K562 (cell line): ENCODE measurements at places on chromosomes 3 and 15.

GRCh38 chr15:52086011-52086786 lies 26.4 kb downstream of the BCL2L10 start:
- no peak for DNase-seq

DNA sequence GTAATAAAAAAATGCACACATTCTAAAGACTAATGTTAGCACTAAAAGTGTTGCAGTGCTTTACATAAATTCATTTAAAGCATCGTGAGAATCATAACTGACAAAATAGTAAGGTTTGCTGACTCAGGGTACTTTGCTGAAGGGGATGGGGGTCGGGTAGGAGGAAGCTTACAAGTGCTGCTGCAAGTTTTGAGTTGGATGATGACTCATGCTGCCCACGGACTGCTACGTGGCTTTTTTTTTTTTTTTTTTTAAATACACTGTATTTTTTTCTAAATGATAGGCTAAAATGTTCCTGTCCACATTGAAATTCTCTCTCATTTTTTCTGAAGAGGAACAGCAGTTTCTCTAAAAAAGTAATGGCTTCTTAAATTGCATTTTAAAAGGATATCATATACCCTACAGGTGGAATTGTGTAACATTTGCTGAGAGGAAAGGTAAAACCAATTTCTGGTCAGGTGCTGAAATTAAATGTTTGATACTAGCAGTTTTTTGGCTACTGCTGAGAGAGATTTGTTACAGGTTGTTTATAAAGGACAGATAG lies 2.2 kb downstream of the MAPK6 start:
- peak; percentile 62 for DNase-seq

- DNase-seq, result no peak
Measured at GRCh38 chr15:76904461-76905012, 603 bp downstream of the SCAPER start.

DNA sequence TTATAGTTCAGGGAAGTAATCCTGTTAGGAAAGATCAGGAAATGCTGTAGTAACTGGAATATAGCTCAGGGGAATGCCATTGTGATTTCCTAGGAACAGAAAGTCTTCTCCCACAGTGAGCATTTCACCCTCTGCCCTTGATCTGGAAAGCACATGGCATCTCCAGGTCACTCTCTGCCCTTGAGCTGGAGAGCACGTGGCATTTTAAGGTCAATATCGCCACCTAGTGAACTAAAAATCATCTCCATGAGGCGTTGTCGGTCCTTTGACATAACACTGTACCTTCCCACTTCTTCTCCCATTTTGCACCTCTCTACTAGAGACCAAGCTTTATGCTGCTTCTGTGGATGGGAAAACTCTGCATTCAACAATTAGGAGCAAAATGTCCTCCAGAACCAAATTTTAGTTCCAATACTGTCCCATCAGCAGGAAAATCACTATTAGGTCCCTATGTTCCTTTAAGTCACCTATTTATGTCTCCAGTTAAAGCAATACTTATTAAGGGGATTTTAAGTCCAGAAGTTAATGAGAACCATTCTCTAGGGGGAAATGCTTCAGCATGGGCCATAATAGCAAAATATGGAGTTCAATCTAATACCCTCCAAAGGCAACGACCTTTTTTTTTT lies 54.7 kb upstream of the GK5 start:
- DNase-seq, result peak; percentile 78

DNA sequence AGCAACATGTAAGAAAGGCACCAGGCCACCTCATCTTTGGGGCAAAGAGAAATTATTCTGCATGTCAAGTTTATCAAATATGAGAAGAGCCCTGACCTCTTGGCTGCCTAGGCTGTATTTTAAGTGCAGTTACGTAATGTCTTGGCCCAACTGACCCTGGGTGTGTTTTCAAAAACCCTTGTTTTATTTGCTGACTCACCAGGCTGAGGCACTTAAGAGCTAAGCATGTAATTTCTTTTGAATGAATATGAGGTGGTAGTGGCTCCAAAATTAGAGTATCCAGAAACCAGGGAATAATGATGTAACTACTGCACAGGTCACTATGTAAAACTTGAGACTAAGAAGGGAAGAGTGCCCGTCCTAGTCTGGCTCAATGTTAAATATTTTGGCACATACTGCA lies 24.3 kb downstream of the PGPEP1L start:
- DNase-seq, result peak; percentile 37

DNA sequence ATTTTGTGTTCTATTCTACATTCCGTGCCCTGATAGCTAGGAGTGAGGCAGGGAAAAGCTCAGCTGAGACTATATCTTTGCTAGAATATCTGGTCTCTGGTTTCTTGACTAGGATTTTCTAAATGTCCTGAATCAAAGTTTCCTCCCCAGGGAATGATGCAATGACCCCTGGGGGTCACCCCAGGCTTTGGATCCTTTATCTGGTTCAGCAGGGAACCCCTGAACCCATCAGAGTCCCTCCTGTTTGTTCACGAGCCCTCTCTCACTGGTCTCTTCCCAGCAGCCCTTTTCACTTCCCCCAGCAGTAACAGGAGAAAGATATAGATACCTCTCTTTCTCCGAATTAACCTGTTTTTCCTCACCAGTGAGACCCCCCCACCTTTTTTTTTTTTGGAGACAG lies 14.3 kb downstream of the TM2D3 start:
- no peak for DNase-seq

DNA sequence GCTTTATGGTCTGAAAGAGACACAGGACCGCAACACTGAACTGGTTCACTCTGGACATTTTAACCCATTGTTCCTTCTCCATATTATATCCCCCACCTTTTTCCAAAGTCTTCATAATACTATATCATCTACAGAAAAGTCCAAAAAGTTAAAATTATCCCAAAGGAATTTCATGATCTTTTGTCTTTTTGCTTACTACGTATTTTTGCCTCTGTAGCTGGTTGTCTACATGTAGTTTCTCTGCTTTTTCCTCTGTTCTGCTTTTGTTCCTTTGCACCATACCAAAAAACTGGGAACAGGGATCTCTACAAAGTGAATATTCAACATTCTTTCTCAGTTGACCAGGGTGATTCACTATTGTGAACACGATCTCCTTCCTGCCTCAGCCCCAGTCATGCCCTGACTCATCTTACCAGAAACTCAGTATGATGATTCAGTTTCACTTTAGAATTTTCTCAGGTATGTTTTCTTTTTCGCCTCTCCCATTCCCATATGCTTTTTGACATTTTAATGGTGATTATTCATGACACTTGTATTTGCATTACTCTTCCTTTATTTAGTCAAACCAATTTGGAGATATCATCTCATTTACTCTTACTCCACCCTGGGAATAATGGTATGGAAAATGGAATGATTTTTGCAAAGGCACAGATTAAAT lies 14.5 kb downstream of the EMC4 start:
- DNase-seq, result no peak

- DNase-seq, result no peak
Measured at GRCh38 chr3:18363338-18363737, 61.8 kb downstream of the SATB1 start.

- no peak for DNase-seq
Measured at GRCh38 chr15:58223432-58223831, 85.3 kb downstream of the AQP9 start.

DNA sequence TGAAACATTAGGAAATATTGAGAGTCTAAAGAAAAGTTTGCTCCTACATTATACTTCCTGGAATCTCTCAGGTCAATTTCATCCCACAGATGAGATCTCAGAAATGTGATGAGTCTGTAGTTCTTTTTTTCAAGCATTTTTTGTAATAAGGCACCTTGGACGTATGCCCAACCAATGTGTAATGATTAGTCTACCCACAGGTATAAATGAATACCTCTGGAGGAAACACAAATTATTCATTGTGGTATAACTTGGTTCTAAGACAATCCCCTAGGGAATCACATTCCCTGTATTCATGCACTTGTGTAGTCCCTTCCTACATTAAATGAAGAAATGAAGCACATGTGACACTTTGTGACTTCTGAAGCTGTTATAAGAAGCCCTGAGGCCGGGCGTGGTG lies 596.2 kb upstream of the UBE2E2 start:
- DNase-seq, result no peak

DNA sequence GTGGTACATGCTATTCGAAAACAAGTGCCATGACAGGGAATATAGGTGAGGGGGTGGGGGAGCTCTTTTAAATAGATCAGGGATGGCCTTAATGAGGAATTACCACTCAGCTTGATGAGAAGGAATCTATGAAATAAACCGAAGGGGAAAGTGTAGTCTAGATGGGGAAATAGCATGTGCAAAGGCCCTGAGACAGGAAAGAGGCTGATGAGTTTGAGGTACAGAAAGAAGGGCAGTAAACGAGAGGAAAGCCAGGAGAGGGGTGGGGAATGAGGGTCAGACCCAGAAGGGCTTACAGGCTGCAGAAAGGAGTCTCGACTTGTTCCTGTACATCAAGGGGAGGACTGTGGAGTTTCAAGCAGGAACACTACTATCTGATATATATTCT lies 12.2 kb downstream of the ATP2B2 start:
- DNase-seq, result no peak

- no peak for DNase-seq
Measured at GRCh38 chr3:187810021-187810446, 64.8 kb upstream of the BCL6 start.

DNA sequence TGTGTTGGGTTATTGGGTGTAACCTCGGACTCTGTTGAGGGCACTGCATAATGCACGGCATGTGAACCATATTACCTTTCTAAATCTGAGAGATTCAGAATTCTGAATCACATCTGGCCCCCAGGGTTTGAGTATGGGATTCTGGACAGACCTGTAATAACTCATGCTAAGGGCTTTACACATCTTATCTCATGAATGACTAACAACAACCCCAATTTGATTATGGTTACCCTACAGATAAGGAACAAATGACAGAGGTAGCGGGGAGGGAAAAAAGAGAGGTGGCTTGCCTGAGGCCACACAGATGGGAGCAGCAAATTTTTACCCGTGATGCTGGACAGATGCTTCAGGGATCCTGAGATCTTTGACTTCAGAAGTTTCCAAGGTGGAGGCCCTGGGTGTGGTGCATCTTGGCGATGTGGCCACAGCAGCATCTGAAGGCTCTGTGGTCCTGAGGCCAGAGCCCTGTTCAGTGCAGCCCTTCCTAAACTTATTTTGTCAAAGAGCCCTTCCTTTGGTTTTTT lies 43.8 kb downstream of the POMGNT2 start:
- DNase-seq, result no peak

GRCh38 chr3:143328451-143328850 lies 208.9 kb downstream of the CHST2 start:
- DNase-seq, result peak; percentile 22

- DNase-seq, result peak; percentile 95
Measured at GRCh38 chr15:74799856-74800558, 12.6 kb upstream of the LMAN1L start.

DNA sequence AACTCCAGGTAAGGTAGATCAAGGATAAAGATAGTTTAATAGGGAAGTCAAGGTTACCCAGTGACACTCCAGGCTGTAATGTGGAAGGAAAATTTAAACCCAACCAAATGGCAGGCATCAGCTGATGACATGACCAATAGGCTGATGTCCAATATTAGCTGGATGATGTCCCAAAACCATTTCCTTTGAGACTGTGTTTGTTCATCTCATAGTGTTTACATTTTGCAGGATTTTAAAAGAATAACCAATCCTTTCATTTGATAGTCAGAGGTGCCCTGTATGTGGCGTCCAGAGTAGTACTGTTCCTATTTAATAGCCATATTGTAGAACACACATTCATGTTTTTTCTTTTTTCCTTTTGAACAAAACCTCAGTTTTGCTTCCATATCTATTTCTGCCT lies 23.3 kb upstream of the TMEM158 start:
- no peak for DNase-seq

GRCh38 chr3:160401291-160402095 lies 2.0 kb downstream of the SMC4 start:
- peak; percentile 60 for DNase-seq

GRCh38 chr3:76405196-76405595 lies 619.8 kb upstream of the ZNF717 start:
- DNase-seq, result no peak

DNA sequence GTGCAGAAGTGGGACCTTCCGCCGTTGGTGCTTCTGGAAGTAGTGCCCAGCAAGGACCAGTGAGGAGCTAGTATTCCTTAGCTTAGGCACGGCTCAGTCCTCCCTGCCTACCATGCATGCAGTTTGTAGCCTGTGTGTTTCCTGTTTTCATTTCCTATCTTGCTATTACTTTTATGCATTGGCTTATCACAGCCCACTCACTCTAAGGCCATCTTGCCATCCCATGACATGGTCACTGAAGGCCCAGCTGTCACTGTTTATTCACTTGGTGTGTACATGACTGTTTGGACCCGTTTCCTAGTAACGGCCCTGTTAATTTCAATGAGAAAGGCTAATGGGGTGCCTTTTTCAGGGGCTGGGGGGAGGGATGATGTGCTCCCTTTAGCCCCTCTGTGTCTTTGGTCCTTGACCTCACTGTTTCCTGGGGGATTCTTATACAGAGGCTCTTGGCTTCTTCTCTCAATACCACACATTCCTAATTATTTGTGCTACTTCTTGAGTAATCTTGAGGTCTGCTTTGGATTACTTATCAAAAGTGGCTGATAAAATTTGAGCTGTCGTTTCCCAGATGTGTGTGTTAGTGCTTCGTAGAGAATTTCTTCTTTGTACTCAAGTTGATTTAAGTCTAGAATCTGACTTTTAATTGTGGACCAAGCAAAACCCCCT lies 24.5 kb upstream of the TRAK1 start:
- DNase-seq, result no peak

- DNase-seq, result no peak
Measured at GRCh38 chr15:91894606-91895005, 41.1 kb downstream of the SLCO3A1 start.

DNA sequence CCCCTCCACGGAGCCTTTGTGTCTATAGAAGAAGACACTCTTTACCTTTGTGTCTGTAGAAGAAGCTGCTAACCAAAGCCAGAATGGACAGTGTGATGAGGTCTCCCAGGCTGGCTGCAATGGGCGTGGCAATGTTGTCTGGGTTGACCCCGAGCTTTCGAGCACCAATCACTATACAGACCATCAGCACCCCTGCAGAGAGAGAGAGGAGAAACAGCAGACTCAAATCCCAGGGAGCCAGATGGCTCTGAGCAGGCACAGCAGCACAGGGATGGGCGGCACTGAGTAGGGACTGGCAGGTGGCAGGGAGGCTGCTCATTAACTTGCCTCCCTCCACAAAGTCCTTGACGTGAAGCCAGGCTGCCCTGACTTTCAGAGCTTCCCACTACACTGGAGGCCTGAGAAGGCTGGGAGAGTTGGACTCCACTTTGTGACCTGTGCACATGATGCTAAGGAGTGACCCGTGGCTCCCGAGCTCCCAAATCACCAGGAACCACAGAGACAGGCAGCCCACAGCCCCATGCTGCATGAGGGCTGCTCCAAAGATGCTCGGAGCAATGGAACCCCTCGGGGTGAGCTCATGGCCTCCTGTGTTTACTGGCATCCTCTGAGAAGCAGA lies 53.9 kb downstream of the ROPN1B start:
- DNase-seq, result no peak

- DNase-seq, result no peak
Measured at GRCh38 chr3:193731656-193732055, 138.6 kb downstream of the OPA1 start.

DNA sequence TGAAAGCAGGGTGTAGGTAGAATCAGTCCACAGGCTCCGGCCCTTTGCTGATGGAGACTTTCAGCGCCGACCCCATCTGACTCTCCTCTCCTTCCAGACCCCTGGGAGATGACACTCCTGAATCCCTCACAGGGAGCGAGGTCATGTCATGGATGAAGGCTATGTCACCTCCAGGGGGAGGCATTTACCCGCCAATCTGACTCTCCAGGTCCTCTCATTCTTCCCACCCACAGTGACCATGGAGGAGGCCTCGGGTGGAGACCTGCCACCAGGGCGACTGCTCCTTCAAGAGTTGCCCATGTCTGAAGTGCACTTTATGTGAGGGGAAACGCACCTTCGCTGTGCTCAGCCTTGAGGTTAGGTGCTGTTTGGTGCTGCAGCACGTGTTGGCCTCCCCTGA lies 112.7 kb downstream of the KLF13 start:
- DNase-seq, result peak; percentile 56
